ENCODE measurements at places on chromosomes 7 and 10.
A peak's percentile ranks its signal among the peaks of the same experiment; 100 is the strongest.

DNA sequence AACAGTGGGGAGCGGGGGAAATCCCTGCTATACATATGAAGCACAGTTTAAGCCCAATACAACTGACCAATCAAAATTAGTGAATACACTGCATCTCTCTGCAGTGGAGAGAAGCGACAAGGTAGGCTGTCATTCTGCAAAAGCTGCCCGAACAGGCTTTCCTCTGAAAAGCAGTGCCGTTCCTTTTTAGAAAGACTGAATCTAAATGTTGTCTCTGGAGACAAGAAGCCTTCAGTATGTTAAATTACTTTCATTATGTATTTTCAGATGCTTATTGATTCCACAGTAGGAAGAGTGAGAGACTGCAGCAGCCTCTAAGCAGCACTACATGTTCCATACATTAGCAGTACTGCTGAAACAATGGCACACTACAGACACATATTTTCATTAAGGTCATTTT is at the start of gene GPR22:
Gene GPR22 (plus strand): TSS at position 129 of the 400 bp plus-strand sequence. CDS start 4,004 bp downstream, outside the sequence.
- no peak for DNase-seq

GRCh38 chr10:16437540-16437894 is 707 bp downstream of the PTER start:
- no peak for DNase-seq

- peak; percentile 100 for DNase-seq
Measured at GRCh38 chr10:33365871-33366411, 31.5 kb upstream of the NRP1 start.

- DNase-seq = no peak
Measured at GRCh38 chr7:116328161-116328560, 117.8 kb downstream of the TES start.

- peak; percentile 58 for DNase-seq
Measured at GRCh38 chr10:14585287-14586193, 189.2 kb downstream of the FAM107B start.

DNA sequence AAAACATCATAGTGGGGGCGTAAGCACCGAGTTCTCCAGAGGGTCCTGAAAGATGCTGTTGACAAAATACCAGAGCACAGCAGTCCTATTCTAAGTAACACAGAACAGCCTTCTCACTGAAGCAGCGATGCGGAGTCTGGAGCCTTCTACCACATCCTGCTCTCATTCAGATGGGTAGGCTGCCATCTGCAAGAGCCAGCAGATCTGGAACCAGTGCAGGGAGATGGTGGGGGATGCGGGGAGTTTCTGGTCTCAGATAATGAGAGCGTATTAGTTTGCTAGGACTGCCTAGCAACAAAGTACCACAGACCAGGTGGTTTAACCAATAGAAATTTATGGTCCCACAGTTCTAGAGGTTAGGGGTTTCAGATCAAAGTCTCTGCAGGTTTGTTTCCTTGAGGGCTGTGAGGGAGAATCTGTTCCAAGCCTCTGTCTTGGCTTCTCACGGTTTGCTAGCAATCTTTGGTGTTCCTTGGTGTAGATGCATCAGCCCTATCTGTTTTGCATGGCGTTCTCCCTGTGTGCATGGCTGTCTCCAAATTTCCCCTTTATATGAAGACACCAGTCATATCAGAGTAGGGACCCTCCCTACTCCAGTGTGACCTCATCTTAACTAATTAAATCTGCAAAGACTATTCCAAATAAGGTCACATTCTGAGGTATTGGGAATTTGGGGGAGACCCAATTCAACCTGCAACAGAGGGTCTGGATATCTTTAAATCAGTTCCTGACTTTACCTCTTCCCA is 52.0 kb upstream of the STEAP1B start:
- no peak for DNase-seq

DNA sequence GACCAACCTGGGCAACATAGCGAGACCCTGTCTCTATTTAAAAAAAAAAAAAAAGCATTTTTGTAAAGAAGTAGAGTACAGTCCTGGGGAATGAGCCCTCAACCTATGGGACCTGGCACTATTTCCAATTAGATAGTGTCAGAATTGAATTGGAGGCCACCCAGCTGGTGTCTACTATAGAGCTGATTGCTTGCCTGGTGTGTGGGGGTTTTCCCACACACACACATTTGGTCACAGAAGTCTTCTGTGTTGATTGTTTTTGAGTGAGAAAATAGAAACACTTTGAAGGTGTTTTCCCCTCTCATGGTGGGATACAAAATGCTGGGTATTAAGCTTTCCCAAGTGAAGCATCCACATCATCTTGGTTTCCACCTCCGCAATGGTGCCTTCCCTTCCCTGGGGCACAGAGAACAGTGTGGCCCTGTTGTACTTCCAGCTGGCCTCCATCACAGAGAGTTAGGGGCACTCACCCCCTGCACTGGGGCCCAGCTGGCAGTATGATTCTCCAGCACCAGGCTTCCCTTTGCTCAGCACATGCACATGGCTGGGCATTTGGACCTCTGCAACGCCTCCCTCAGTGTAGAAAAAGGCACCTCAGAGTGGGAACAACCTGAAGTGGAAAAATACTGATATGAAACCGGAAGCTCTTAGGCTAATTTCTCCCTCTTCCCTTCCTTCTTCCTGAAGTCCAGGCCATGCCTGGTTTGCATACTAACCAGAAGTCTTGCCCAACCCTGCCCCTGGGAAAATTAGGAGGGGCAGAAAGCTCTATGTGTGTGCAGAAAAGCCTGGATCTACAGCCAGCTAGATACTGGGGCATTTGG is 10.7 kb upstream of the NFKB2 start:
- DNase-seq = no peak

DNA sequence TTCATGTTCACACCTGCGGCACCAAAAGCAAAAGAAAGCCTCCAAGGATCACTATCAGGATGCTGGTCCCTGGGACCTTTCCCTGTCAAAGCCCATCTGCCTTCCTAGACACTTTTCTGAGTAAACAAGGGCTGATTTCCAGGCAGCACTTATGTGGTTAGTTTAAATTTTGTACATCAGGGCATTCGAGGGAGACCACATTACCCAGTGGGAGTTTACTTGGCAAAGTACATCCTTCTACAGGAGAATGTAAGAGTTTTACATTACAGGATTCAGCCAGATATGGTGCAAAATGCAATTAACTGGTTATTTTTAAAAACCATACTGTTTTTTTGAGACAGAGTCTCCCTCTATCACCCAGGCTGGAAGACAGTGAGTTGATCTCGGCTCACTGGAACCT is 132.1 kb downstream of the CSTF2T start:
- no peak for DNase-seq

- DNase-seq = no peak
Measured at GRCh38 chr10:24622781-24623301, 100.8 kb downstream of the ARHGAP21 start.

GRCh38 chr7:157700231-157701005 is 363.6 kb downstream of the DNAJB6 start:
- DNase-seq = no peak

DNA sequence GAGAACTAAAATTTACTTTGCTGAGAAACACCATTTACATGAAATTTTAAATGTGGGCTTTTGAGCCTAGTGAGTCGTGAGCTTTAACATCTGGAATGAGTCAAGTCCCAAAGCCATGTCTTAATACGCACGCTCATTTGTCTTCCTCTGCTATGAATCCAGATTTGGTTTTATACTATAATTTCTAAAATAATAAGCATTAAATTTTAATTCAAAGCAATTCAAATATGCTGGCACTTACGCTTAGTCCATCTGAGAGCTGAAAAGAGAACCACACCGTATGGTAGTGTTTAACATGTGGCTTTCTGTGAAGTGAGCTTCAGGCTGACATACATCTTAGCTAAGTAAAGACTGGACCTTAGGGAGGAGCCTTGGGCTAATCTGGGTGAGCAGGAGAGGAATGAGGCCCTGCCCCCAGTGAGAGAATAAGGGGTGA is 52.2 kb downstream of the CUBN start:
- DNase-seq = no peak

GRCh38 chr7:17843041-17843440 is 97.3 kb downstream of the SNX13 start:
- no peak for DNase-seq

- DNase-seq = peak; percentile 19
Measured at GRCh38 chr10:114393482-114393881, 10.8 kb downstream of the AFAP1L2 start.

GRCh38 chr10:33022691-33023090 is 64.7 kb upstream of the ITGB1 start:
- DNase-seq = no peak

DNA sequence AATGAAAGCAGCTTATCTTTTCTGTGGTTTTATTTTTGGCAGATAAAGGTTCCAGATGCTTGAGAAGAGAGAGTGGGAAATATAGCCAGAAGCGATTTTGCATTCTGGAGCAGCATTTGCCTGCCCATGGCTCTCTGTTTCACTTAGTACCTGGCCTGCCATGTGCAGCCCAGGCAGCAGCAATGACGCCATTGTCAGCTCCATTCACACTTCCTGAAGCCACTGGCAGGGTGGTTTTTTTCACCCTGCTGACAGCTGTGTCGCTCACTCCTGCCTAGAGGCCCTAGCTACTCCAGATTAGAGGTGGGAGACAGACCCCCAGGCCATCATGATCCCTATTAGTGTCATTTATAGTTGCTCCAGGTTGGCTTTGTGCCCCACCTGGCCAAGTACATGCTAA is 30.1 kb upstream of the NEUROD6 start:
- DNase-seq = no peak

GRCh38 chr7:148436571-148436970 is 154.0 kb upstream of the C7orf33 start:
- no peak for DNase-seq

DNA sequence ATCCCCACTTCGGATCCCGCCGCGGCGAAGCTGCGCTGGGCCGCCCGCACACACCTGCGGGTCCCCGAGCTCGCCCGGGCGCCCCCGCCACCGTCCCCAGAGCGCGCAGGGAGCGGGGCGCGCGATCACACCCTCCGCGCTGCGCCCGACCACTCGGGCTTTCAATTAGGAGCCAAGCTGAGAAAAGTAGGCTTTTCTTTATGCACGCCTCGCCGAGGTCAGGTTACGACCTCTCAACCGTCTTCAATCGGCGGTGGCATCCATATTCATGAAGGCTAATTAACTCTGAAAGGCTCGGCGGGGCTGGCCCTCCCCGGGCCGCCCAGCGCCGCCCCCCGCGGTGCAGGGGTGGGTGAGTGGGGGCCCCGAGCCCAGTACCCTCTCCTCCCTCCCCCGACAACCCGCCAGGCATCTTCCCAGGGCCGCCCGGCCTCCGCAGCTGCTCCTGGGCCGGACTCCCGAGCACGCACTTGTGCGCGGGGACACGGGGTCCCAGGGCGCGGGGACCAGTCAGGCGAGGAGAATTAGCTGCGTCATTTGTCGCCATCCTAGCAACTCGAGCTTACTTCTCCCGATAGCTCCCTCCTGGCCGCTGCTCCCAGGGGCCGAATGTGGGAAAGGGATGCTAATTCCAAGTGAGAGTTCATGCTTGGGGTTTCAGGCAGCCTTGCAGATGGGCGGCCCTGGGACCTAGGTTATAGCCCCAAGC is 155.5 kb upstream of the LYZL2 start:
- DNase-seq = no peak

GRCh38 chr7:23604296-23604640 is 7.1 kb downstream of the CCDC126 start:
- no peak for DNase-seq

DNA sequence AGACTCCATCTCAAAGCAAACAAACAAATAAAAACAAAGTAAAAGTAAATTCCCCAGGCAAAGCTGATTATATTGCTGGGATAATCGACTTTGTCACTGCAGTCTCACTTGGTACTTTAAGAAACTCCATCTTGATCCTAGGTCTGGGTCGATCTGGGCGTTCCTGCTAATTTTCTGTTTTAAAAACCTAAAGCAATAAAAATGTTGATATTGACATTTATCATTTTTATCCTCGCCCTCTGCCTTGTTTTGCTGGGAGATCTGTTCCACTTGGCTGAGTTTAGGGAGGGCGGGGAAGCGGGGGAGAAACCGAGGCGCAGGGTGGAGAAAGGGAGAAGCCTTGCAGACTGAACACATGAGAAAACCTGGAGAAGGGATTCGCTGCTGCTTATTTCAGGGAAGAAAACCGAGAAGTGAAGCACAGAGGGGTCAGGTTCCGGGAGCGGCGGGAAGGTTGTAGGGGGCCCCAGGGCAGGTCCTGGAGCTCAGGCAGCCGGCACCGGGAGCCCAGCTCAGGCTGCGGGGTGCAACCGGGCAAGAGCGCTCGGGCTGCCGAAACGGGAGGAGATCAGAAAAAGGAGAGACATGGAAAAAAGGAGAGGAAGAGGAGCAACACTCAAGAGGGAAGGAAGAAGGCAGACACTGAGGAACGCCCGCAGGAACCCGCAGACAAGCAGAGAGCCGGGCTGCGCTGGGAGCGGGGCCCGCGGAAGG is 27.3 kb upstream of the KMT2C start:
- DNase-seq = peak; percentile 29

GRCh38 chr10:86252556-86252955 is 114.0 kb downstream of the GRID1 start:
- DNase-seq = no peak

DNA sequence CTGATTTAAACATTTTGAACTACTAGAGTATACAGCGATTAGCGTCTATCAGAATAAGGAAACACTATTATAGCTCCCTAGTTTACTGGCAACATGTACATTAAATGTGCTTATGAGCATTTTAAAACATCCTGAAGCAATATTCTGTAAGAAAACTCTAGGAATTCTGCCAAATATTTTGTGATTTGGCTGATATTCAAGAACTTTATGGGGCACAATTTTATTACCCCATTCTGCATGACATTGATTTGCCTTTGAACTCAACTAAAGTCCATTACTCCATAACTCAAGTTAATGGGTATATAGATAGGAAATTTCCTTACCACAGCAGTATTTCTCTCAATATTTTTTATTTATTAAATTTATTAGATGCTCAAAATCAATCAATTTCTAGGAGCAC is 369.9 kb upstream of the KCND2 start:
- DNase-seq = no peak

DNA sequence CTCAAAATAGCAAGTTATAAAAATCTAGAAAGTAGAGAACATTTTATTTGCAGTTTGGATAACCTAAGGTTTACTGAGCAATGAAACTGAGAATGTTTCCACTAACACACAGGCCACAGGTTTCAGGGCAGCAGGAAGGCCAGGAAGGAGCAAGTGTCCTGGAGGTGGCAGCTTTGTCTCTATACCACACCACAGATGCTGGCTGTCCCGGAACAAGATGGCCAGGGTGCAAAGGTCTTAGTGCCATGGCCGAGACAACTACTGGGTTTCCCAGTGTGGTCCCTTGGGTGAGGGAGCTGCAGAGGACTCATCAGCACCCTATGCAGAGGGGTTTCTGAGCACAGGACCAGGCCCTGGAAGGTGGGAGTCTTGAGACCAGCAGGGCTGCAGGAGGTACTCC is 92.0 kb downstream of the CTBP2 start:
- no peak for DNase-seq

GRCh38 chr7:69873512-69873911 is 275.2 kb downstream of the AUTS2 start:
- no peak for DNase-seq

DNA sequence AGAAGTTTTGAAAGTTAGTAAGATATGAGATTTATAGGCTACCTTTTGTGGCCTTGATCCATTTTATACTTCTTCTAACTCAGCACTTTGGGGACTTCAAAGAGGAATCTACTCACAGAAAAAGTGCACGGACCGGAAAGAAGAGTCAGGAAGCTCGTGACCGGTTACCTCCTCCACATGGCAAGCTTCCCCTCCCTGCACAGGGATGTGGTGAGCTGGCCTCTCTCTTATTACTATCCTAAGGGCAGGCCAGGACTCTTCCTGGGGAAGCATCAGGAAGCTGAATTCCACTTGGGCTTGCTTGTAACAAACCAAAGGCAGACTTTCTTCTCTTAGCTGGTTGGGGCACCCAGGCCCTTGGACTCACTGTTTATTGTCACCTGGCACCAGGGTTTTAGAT is 170.8 kb upstream of the GLI3 start:
- peak; percentile 58 for DNase-seq

Data from PC-3 (cell line).